Activated T-helper 17 cell treated with anti-CD3 and anti-CD28 coated beads, Interleukin-2, amount 50 U/mL, for 72 hours (primary cell): ENCODE measurements at places on chromosomes 5 and 9. TPM values are rescaled to one million over a fixed set of nuclear protein-coding genes. Genes with fewer than 3 reads are reported as not detected.

The DDX4 gene
- total RNA-seq: not detected

GRCh38 chr5:1156033-1156753 is 44.3 kb upstream of the SLC12A7 start:
- no peak for ATAC-seq

The MRPS30 gene
- 53.8 TPM for total RNA-seq

DNA sequence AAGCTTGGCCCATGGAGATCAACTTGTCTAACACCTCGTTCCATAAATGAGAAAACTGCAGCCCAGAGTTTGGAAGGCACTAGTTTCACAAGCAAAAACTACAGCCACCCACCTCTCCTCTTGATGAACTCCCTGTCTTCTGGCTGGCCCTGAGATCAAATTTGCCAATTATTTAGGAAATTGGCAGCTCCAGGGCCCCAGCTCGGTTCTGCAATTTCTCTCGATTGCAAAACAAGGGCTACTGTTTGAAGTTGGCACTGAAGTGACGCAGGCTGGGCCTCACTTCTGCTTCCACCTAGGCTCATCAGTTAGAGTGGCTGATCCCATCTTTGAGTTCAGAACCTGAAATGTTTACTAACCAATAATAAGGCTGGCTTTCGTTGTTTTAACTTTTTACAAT is 3.7 kb upstream of the GPX3 start:
- no peak for ATAC-seq

DNA sequence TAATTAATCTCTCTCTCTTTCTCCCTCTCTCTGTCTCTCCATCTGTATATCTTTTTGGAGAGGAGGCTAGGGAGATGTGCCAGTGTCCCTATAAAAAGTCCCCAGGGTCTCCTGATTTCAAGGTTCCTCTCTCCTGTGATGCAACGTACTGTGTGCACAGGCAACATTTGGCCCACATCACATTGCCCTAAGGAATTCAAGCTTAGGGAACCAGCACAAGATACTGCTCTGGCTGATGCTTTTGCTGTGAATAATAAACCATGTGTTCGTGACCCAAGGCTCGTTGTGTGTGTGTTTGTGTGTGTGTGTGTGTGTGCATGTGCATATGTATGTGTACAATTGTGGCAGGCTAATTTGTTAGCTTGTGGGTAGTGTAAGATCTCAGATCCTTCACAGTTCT is 9.7 kb downstream of the SPATA9 start:
- ATAC-seq: no peak

GRCh38 chr9:119802621-119803020 is 433.4 kb upstream of the BRINP1 start:
- ATAC-seq: no peak

The TAF11L10 gene
- not detected for total RNA-seq

- ATAC-seq: no peak
Measured at GRCh38 chr5:115796656-115797055, 19.8 kb downstream of the CDO1 start.

GRCh38 chr5:67000794-67001475 is 195.7 kb downstream of the CD180 start:
- ATAC-seq: no peak

The LRRC14B gene
- total RNA-seq: not detected

DNA sequence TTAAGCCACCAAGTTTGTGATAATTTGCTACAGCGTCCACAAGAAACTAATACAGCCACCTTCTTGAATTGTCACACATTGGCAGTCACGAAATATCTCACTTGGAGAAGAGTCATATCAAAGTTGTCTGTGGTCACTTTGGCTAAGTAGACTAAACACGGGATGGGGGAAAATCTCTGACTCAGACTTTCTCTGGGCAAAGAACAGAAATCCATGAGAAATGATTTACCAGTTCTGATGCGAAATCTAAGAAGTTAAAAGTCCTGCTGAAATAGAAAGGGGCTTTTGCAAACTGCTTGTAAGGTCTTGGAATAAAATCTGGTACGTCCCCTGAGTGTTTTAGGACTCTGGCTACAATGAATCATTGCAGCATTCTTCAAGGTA is 158.4 kb downstream of the COL23A1 start:
- no peak for ATAC-seq

DNA sequence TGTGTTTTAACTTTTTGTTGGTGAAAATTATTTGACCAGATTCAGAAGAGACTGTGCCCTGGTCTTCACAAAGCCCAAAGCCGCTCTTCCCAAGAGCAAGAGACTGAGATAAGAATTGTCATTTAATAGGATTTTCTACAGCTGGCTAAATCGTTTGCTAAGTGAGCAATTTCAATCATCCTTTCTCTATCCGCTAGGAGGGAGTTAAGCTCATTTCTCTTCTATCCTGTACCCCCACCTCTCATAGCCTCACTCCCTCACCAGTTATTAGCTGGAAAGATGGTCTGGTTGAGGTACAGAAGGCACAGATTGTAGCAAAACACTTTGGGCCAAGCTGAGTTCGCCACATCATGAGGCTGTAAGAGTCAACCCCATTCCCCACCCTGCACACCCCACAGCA is 43.0 kb upstream of the SIL1 start:
- ATAC-seq: no peak

The BTNL3 gene
- total RNA-seq: not detected

DNA sequence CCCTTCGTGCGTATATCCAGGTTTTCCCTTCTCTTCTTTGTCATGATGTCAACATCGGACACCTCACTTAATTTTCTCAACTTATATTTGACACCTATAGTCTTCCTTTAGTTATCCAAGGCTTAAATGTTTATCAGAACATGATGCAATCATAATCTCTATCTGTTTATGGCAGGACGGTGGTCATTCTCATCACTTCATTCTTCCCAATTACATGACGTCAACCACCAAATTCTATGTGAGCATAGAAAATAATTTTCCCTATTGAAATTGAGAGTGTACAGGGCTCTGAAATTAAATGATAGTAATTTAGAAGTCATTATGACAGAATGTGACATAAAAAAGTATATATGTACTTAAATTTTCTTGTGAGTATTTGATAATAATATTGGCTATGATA is 345.4 kb downstream of the CDH9 start:
- no peak for ATAC-seq

- ATAC-seq: no peak
Measured at GRCh38 chr5:50663636-50664035, 2.8 kb upstream of the PARP8 start.

The DNLZ gene
- total RNA-seq: 10.3 TPM

GRCh38 chr9:130707225-130707976 is 13.8 kb downstream of the EXOSC2 start:
- no peak for ATAC-seq

- no peak for ATAC-seq
Measured at GRCh38 chr5:139914218-139914807, 118.7 kb downstream of the PSD2 start.

DNA sequence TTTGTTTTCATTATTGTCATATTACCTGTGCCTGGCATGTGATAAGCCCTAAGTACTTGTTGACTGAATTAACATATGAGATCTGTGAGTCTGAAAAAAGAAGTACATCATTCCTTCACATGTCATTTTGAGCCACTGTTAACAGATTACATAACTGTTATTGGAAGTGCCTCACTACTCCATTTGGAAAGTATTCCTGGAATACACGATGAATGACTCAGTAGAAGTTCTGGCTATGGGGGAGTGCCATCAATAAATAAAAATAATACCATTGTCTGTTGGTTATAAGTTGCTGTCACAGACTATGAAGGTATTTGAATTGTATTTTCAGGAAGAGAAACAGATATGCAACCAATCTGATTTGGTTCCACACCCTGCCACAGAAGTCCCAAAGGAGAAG is 12.9 kb downstream of the NIPSNAP3B start:
- ATAC-seq: no peak

The QRFP gene
- not detected for total RNA-seq

The PTGDS gene
- 1.3 TPM for total RNA-seq

- ATAC-seq: no peak
Measured at GRCh38 chr9:84139296-84140070, 158.9 kb downstream of the RMI1 start.

GRCh38 chr5:146703499-146703898 is 175.1 kb downstream of the PPP2R2B start:
- ATAC-seq: no peak

- ATAC-seq: no peak
Measured at GRCh38 chr9:28342815-28343338, 769.6 kb upstream of the C9orf72 start.

GRCh38 chr5:137700282-137700680 is 35.6 kb downstream of the KLHL3 start:
- no peak for ATAC-seq

- no peak for ATAC-seq
Measured at GRCh38 chr9:17839776-17840175, 260.9 kb downstream of the SH3GL2 start.
